ENCODE measurements at places on chromosomes 1 and 21.

GRCh38 chr1:117138561-117138960, 17.0 kb upstream of the TRIM45 start:
- no peak for DNase-seq

DNA sequence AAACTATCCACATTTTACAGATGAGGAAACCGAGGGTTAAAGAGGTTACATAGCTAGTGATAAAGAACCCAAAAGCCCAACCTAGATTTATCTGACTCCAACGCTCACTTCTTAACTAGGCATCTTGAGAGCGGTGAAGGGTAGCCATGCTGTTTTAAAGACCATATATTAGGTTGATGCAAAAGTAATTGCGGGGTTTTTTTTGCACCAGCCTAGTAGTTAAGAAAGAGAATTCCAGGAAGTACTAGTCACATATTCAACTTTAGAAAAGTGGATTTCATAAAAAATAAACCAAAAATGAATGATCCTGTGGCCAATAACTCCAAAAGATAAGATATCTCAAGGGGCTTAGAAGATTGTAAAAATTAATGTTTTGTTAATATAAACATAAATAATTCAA, 162.1 kb downstream of the GLUL start:
- no peak for DNase-seq

GRCh38 chr1:46770541-46770940, 28.3 kb upstream of the CYP4B1 start:
- no peak for DNase-seq

- no peak for DNase-seq
Observed at GRCh38 chr21:39117440-39117970, 65.7 kb downstream of the PSMG1 start.

- no peak for DNase-seq
Observed at GRCh38 chr1:159889202-159889601, 10.8 kb downstream of the CFAP45 start.

GRCh38 chr1:197027359-197027758, 39.7 kb downstream of the F13B start:
- no peak for DNase-seq

DNA sequence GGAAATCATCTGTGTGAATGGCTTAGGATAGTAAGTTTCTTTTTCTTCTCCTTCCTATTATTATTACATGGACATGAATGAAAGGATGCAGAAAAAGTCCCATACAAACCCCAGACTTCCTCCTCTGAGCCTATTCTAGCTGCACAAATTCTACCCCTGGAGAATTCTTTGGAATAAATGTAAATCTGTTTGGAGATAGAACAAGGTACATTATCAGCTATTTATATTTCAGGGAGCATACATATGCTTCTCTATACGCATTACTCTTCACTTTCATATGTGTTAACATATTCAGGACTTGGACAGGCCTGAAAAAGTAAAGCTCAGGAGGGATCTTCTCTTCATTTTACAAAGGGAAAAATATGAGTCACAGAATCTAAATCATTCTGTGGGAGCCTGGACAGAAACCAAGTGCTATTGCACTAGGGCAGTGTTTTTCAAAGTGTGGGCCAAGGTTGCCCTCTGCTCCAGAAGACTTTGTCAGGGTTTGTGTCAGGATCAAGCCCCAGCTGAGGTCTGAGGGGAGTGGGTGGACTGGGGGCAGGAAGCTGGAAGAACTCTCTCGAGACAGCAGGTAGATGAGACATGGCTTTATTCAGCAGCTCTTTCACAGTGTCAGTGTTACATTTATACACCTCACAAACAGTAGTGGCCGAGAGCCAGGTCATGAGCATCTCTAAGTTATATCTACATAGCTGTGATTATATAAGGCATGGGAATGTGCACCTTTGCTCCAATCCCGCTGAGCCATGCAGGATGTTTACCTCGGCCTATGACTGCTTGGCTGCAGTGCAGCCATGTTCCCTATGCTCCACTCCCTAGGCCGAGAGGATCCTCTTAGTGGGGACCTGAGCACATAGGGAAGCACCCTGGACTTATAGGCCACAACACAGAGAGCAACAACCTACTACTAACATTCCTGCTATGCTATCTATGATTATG, 114.3 kb downstream of the GDAP2 start:
- DNase-seq: no peak

DNA sequence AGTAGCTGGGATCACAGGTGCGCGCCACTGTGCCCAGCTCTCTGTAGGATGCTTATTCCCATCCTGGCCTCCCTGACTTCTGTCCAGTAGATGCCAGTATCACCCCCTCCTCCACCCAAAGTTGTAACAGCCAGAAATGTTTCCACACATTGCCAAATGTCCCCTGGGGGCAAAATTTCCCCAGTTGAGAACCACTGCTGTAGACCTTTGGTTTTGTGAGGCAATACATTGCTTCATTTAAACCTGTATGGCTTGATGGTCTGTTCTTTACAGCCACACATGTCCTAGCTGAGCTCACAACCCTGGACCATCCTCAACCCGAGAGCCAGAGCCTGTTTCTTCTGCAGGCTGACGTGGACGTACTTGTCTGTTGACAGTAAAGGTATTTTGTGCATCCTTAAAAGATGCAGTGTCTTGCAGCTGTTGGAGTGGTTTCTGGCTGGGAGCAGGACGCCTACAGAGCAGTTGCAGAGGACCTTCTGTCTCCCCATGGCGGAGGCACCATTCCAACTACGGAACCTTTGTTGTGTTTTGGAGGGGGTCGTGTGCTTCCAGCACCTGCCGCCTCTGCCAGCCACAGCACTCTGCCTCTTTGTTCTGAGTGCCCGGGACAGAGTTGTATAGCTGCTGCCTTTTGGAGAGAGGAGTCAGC, 26.6 kb downstream of the DOP1B start:
- DNase-seq: no peak

- DNase-seq: no peak
Observed at GRCh38 chr1:100037656-100037926, 67.8 kb downstream of the SLC35A3 start.

DNA sequence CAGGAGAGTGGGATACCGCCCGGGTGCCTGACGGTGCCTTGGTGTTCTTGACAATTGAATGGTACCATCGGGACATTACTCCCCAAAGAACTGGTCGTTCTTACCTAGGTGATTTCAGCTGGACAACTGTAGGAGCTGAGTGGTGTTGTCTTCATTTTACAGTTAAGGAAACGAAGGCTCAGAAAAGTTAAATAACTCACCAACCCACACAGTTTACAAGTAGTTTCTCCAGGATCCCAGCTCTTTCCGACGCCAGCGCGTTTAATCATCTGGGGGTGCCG, 1.6 kb downstream of the PIK3CD start:
- DNase-seq: no peak

DNA sequence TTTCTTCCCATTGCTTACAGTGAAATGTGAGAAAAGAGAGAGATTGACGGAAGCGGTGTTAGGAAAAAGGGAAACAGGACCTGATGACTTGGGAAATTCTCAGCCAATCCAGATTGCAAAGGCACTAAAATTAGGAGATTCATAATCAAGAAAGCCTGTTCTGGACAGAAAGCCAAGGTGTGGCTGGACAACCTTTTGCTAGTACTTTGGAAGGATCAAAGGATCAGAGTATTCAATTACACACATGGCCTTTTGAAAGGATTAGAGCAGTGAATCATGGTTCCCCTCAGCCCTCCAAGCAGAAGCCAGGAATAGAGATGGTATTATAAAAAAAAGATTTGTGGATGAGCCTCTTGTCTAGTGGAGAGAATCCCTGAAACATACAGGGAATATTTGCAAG, 669.8 kb upstream of the ADAMTS5 start:
- no peak for DNase-seq

DNA sequence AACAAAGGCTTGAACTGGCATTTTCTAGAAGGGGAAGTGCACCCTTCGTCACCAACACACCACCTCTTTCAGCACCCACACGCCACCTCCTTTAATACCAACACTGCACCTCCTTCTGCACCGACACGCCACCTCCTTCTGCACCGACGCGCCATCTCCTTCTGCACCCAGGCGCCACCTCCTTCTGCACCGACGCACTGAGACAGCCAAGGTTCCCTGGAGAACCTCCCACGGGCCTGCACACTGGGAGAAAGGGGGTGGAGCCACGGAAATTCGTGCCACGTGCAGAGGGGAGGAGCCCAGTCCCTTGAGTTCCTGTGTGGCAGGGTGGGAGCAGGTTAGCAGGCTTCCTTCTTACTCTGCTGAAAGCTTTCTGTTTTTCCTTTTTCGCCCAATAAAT, 327.9 kb upstream of the C1orf174 start:
- DNase-seq: no peak

- DNase-seq: no peak
Observed at GRCh38 chr1:81699234-81699633, 101.5 kb upstream of the ADGRL2 start.

DNA sequence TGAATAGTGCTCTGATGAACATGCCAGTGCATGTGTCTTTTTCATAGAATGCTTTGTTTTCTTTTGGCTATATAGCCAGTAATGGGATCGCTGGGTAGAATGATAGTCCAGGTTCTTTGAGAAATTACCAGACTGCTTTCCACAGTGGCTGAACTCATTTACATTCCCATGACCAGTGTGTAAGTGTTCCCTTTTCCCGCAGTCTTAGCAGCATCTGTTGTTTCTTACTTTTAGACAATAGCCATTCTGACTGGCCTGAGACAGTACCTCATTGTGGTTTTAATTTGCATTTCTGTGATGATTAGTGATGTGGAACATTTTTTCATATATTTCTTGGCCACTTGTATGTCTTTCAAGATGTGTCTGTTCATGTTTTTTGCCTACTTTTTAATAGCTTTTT, 784.5 kb downstream of the USP25 start:
- no peak for DNase-seq

GRCh38 chr1:194473766-194474165, 1287.4 kb upstream of the B3GALT2 start:
- DNase-seq: no peak

GRCh38 chr1:9654051-9654833, 2.7 kb downstream of the PIK3CD start:
- no peak for DNase-seq

DNA sequence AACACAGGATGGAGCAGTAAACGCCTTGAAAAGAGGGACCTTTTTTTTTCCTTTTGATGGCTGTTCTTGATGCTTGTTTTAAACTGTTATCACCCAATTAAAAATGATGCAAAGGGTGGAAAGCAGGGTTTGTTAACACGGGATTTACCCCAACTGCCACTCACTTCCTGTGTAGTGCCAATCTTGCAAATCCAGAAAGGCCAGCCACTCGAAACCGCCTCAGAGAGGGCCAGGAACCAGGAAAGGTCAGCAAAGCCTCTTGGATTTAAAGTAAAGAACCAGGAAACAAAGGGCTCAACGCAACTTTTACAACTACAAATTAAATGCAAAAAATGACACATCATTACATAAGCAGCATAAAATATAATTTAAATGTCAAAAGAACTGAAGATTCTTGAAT, 347.4 kb downstream of the PDE4B start:
- DNase-seq: no peak

GRCh38 chr1:22553104-22553880, 10.0 kb upstream of the EPHA8 start:
- DNase-seq: no peak

GRCh38 chr1:75394386-75395139, 216.4 kb downstream of the SLC44A5 start:
- no peak for DNase-seq

GRCh38 chr1:230112131-230112701, 45.2 kb downstream of the GALNT2 start:
- DNase-seq: no peak

- no peak for DNase-seq
Observed at GRCh38 chr1:239178961-239179360, 207.4 kb upstream of the CHRM3 start.

GRCh38 chr1:154952664-154953063, 3.2 kb downstream of the PBXIP1 start:
- no peak for DNase-seq

- DNase-seq: no peak
Observed at GRCh38 chr1:60963167-60963940, 119.0 kb upstream of the NFIA start.

DNA sequence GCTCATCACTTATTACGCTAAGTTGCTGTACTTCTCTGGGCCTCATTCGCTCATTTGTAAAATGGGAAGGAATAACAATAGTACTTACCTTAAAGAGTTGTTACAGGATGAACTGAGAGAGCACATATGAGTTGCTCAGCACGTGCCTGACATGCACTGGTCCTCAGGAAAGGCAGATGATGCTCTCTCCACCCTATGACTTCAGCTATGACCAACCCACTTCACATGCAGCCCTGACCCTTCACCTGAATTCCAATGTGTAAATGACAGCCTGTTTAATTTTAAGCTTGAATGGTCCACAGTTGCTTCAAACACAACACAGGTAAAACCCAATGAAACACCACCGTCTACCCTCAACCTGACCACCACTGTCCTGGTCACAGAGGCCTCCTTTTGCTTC, 32.9 kb downstream of the GADD45A start:
- no peak for DNase-seq

DNA sequence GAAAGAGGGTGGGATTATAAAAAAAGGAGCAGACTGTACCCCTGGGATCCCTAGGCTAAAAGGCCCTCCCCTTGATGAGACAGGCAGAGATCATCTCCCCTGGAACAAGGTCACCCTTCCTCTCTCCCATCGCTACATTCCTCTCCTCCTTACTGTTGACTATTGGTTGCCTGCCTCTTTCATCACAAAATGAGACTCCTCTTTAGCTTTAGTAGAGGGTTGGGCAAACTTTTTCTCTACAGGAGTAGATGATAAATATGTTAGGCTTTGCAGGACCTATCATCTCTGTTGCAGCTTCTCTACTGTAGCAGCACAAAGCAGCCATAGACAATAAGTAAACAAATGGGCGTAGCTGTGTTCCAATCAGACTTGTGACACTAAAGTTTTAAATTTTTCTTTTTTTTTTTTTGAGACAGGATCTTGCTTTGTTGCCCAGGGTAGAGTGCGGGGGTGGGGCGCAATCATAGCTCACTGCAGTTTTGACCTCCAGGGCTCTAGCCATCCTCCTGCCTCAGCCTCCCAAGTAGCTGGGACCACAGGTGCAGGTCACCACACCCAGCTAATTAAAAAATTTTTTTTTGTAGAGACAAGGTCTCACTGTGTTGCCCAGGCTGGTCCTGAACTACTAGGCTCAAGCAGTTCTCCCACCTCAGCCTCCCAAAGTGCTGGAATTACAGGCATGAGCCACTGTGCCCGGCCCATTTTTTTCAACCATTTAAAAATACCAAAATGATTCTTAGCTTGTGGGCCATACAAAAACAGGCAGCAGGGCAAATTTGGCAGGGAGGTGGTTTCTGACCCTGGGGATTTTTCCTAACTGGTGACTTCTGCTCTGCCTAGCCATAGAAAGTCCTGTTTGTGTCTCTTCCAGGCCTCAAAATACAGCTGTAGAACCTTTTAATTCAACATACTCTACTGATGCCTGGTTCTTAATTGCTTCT, 15.1 kb downstream of the MCL1 start:
- DNase-seq: no peak

GRCh38 chr1:108209456-108210108, 9.4 kb upstream of the SLC25A24 start:
- DNase-seq: no peak

DNA sequence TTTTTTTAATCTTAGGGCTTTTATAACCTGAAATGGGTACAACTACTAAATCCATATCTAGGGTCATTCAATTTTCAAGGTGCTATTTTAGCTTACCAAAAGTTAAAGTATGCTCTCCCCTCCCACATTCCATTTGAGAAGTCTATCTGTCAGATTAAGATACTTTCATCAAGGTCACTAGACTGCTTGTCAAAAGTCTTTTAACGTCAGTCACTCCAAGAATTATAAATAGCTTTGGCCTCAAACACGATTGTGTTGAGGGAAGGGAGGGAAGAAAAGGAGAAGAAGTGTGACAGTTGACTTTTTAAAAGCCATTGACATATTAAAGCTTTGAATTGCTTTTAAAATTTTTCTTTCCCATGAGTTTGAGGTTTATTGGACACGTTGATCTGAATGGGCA, 175.8 kb downstream of the PTGER3 start:
- DNase-seq: no peak

- no peak for DNase-seq
Observed at GRCh38 chr1:67013573-67013972, 40.4 kb downstream of the SLC35D1 start.

Data from stimulated activated CD4-positive, alpha-beta T cell treated with anti-CD3 and anti-CD28 coated beads, Interleukin-1b, Interleukin-23, amount 100 ng/mL, for 1 hour (primary cell).